GM23338 (cell line): ENCODE measurements at places on chromosomes 4 and X.

GRCh38 chr4:60544981-60545380 is 655.1 kb upstream of the ADGRL3 start:
- DNase-seq, result no peak

GRCh38 chrX:136496186-136496763 is 1.1 kb upstream of the HTATSF1 start:
- no peak for DNase-seq

GRCh38 chr4:8921465-8921864 is 49.8 kb upstream of the HMX1 start:
- DNase-seq, result no peak

DNA sequence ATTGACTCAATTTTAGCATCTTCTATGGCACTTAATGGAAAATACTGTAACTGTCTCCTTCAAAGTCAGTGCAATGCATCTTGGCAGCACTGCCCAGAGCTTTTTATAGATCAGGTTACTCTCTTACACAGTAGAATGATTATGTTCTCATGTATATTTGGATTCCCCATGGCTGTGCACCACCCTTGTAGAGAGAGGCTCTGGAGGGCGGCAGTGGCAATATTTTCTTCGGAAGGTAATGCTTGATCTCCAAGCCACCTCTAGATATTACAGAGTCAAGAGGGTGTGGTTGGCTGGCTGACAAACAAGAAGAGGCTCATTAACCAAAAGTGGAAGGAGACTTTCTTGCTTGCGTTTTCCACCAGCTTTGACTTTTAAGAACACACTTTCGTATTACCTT is 72.8 kb upstream of the ARSJ start:
- DNase-seq, result no peak

DNA sequence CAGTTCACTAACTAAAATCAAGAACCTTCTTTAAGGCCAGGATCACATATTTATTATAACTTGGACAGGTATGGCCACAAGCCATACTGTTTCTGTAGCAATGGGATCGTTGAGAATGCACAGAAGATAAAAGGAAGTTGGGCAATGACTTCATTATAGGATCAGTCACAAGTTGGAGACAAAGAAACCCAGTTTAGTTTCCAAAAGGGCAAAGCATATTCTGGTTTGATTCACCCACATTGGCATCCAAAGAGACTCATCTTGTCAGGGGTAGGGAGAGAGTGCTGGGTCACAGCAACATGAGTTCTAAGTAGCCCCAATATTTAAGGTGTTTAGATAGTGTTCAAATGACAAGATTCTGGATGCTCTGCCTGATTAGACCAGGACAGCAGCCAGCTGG is 317.1 kb upstream of the GALNT7 start:
- no peak for DNase-seq

DNA sequence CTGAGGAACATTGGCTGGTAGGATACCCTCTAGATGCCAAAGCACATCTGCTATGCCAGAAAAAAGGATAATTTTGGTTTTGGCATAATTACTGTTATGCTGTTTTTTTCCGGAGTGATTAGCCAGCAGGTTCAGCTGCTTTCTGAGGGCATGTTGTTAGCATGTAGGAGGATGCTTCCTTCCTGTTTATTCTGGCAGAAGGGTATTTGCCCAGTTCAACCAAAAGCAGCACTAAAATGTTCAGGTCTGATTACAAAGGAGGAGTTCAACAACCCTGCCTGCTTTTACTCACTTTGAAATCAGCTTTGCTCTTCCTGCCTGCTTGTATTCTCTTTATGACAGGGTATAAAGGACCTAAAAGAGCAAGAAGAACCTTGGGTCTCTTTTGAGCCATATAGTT is 21.9 kb downstream of the ERCC6L start:
- no peak for DNase-seq

DNA sequence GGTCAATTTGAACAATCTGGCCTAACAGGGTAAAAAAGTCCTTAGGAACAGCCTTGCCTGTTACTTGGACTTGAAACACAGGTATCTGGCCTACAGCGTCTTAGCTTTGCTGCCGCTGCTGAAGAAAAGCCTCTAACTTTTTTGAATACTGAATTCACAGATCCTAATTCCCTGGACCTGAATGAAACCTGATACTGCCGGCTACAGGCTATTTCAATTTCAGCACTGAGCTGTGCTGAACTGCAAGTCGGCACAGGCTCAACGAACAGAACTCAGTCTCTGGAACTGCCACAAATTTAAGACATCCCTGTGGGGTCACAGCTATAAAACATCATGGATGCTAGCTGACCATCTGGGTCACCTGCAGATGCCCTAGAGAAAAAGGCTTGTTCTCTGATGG is 7.2 kb downstream of the NR0B1 start:
- peak; percentile 2 for DNase-seq

GRCh38 chr4:76283900-76284299 is 22.6 kb upstream of the STBD1 start:
- no peak for DNase-seq

DNA sequence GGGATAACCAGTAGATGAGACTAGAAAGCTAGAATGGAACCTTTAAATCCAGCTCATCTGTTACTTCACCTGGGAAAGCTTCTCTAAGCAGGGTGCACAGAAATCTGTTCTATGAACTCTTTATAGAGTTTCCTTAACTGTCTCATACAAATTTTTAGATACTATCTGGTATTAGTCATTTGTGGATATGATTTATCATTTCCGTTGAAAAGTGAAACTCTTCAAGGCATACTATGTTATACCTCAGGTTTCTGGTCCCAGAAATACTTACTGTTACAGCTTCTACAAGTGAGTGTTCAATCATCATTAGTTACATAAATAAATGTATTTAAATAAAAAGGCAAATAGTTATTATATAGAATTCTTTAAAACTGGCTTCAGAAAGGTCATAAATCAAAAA is 298.3 kb upstream of the AGA start:
- no peak for DNase-seq

- no peak for DNase-seq
Observed at GRCh38 chr4:102586644-102587021, 85.5 kb downstream of the NFKB1 start.

DNA sequence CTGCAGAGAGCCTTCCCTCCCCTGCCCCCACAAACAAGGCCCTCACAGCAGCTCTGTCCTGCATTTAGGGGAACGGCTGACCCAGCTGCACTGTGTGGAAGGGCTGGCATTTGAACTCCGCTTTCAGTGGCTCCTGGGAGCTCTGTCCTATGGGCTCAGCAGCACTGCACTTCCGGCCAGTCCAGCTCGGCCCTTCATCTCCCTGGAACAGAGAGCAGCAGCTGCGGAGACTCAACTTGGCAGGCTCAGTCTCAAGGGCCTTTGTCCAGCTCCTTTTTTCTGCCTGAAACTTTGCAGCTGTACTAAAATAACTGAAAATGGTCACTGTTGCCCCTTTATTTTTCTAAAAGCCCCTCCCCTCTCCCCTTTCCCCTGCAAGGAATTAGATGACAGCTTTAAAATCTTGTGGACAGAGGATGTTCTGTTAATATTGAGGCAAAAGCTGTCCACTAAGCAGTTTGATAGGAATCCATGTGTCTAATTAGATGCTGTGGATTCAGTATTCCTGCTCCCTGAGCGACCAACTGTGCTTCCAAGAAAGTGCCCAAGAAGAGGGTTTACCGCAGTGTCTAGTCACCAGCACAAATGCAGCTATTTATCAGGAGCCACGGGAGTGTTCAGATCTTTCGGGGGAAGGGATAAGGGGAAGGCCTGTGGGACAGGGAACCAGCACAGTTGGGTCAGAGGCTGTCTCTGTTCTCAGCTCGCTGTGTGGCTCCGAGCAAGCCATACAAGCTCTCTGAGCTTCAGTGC is 133.1 kb downstream of the AFAP1 start:
- peak; percentile 61 for DNase-seq

GRCh38 chr4:8320386-8320750 is 50.8 kb downstream of the HTRA3 start:
- peak; percentile 68 for DNase-seq

DNA sequence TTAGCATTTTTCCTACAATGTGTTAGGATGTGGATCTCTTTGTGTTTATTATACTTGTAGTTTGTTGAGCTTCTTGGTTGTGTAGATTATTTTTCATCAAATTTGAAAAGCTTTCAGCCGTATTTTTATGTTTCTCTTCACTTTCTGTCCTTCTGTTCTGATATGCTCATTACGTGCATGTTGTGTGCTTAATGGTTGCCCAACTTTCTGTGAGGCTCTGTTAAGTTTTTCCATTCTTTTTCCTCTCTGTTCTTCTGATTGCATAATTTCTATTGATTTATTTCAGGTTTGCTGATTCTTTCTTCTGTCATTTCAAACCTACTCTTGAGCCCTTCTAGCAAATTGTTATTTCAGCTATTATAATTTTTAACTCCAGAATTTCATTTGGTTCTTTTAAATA is 478.2 kb downstream of the IL1RAPL1 start:
- no peak for DNase-seq

GRCh38 chrX:125202591-125203248 is 117.0 kb upstream of the TEX13C start:
- DNase-seq, result peak; percentile 28

DNA sequence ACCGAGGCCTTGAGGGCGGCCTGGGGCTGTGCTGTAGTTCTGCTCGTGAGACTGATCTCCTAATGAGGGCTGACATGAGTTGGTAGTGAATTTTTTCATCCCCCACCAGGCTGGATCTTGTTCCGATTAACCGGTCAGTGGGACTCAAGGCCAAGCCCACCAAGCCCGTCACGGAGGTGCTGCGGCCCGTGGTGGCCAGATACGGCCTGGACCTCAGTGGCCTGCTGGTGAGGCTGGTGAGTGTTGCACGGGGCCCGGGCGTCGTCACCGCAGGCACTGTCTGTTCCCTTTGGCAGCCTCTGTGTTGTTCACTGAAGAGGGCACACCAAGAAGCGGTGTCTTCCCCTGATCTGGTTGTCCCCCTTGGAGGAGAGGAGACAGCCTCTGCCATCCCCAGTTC is 18.4 kb upstream of the HGFAC start:
- no peak for DNase-seq

GRCh38 chrX:51456814-51457213 is 39.6 kb downstream of the NUDT11 start:
- peak; percentile 47 for DNase-seq

- no peak for DNase-seq
Observed at GRCh38 chrX:112678831-112679230, 907 bp downstream of the LHFPL1 start.

- DNase-seq, result no peak
Observed at GRCh38 chr4:110898290-110898689, 275.4 kb upstream of the PITX2 start.

- no peak for DNase-seq
Observed at GRCh38 chrX:151958101-151958500, 16.4 kb downstream of the GABRE start.

DNA sequence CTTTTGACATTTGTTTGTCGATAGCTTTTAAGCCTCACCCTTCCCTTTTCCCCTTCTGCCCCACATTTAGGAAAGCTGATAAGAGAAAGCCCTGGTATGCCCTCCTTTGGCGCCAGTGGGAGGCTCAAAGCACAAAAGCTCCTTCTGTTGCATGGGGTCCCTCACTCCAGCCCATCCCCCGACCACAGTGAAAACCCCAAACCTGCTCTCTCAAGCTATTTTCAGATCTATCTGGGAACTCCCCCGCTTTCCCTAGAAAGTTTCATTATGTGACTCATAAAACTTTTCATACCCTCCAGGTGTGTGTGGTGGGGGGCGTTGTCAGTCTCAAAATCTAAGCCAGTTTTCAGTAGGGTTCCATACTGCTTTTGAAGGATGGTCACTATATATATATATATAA is 259.0 kb upstream of the PCDH7 start:
- DNase-seq, result peak; percentile 59

DNA sequence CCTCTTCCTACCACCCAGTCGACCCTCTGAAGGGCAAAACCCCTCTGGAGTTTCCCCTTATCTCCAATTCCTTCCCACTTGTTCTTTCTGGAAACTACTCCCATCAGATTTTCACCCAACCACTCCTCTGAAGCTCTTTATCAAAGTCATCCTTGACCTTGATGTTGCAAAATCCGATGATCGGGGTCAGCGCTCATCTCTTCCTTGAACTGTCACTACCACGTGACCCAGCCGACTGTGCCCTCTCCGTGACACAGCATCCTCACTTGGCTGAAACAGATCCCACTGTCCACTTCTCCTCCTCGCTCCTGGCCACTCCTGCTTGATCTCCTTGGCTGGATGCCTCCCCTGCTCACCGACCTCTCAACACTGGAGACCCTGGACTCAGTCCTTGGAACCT is 1.1 kb downstream of the CFAP99 start:
- no peak for DNase-seq

GRCh38 chrX:126164226-126164625 is 1.9 kb downstream of the DCAF12L2 start:
- DNase-seq, result no peak

- DNase-seq, result no peak
Observed at GRCh38 chrX:14694611-14695010, 165.3 kb downstream of the GLRA2 start.

DNA sequence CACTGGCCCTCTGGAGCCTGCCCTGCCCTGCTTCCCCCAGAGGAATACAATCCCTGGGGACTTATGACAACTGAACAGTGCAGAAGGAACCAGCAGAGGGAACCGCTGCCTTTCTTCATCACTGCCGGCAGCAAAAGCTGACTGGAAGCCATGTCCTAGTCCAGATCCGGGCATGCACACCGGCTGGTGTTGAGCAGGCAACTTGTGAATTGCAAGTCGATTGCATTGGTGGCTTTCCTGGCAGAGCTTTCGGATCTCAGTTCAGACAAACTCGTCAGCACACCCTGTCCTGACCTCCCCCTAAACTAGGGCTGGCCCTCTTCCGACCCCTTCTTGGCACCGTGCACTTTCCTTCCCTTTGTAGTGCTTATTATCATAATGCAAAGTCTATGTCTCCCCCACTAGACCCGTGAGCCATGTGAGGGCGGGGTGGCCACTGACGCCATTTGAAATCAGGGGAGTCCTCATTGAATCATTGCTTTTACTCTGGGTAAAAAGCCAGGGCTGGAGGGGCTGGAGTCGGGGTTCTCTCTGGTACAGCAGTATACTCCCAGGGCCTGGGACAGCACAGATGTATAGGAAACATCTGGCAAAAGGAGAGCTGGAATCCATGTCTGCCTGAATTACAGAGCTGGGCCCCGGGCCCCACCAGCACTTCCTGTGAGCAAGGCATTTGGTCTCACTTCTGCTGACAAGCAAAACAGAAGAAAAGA is 1.8 kb downstream of the ARHGAP4 start:
- DNase-seq, result peak; percentile 41

- no peak for DNase-seq
Observed at GRCh38 chr4:37665333-37666320, 20.5 kb downstream of the RELL1 start.

DNA sequence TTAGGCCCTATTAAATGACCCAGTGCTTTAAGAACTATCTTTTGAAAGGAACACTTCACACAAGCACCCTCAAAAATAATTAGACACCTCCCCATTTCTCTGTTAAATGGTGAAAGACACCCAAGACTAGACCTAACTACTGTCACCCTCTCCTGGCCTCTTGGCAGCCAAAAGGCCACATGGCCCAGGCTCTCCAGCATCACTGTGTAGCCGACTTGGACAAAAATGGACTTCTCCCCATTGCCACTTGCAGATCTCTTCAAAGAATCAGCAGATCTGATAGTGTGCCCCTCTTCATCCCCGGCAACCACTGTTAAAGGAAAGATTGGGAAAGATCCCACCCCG is 2.0 kb downstream of the MID1IP1 start:
- no peak for DNase-seq

- DNase-seq, result no peak
Observed at GRCh38 chr4:187921946-187922623, 73.5 kb upstream of the ZFP42 start.

GRCh38 chrX:153019166-153019565 is 25.2 kb upstream of the PNMA5 start:
- DNase-seq, result no peak

- no peak for DNase-seq
Observed at GRCh38 chr4:186819342-186820086, 95.9 kb upstream of the FAT1 start.

- no peak for DNase-seq
Observed at GRCh38 chrX:28854637-28855036, 267.4 kb downstream of the IL1RAPL1 start.
